ENCODE measurements at places on chromosomes 7 and 10.
A peak's percentile ranks its signal among the peaks of the same experiment; 100 is the strongest.

DNA sequence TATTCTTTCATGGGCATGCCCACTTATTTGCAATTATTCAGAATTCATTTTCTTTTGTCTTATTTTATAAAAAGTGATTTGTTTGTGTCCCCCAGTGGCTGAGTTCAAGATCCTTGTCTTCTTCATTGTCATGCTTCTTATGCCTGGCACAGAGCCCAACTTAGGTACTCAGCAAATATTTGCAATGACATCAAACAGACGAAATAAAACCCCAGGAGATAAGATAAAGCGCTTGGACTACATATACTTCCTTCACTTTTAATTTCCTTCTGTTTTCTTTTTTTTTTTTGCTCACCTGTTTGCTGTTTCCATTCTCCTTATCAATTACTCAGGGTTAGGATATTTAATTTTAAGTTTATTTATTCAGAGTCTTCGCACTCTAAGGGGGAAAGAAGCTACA, 225.0 kb downstream of the SDHAF3 start:
- DNase-seq: no peak

GRCh38 chr10:46523119-46523961, 33.1 kb downstream of the GPRIN2 start:
- no peak for DNase-seq

- DNase-seq: no peak
These were observed 23.6 kb upstream of the VSIR start for GRCh38 chr10:71796749-71797405.

- DNase-seq: no peak
These were observed 619.8 kb upstream of the CELF2 start for GRCh38 chr10:10397906-10398305.

DNA sequence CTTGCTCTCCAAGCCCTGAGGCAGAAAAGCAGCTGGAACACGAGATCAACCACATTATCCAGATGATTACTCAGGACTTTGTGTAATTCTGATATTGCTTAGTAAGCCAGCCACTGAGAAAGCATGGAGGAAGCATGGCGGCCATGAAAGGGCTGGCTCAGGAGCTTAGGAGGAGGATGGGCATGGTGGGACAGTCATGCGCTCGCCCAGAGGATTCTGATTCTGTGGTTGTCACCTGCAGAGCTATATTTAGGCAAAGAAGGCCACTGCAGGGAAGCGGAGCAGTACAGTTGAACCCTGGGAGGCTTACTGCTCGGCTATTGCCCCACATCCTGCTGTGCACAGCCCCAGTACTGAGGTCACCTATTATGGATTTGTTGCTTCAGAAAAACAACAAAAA, 128.8 kb upstream of the DNAJB12 start:
- DNase-seq: no peak

GRCh38 chr7:155007947-155008346, 5.0 kb upstream of the PAXIP1 start:
- no peak for DNase-seq

- no peak for DNase-seq
These were observed 123.9 kb upstream of the FAM171A1 start for GRCh38 chr10:15494850-15495506.

GRCh38 chr7:32518534-32519140, 23.3 kb downstream of the AVL9 start:
- no peak for DNase-seq

- peak; percentile 71 for DNase-seq
These were observed at the start of gene CPVL for GRCh38 chr7:29146057-29146706. CPVL (minus strand) TSS chr7:29146537; CDS start chr7:29121061, 25,476 bp downstream.
